ENCODE measurements at places on chromosomes 6 and 20.

DNA sequence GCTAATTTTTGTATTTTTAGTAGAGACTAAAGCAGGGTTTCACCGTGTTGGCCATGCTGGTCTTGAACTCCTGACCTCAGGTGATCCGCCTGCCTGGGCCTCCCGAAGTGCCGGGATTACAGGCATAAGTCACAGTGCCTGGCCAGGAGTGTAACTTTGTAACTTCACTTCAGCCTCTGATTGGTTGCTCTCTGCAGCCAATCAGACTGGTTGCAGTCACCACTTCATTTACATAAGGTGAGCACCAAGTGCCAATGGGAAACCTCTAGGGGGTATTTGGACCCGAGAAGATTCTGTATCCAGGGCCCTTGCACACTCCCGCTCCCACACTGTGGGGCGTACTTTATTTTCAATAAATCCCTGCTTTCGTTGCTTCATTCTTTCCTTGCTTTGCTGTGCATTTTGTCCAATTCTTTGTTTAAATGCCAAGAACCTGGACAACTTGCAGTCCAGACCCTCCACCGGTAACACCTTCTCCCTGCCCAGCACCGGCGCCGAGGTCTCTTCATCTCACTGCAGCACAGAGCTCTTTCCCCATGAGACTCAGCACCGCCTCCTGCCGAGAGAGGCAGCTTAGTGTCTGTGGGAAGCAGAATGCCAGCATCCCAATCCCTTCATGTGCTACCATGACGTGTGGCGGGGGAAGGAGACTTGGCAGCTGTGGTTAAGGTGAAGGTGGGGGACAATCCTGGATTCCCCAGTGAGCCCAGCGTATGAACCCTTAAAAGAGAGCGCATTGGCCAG lies 14.0 kb upstream of the MRGBP start:
- DNase-seq, result no peak

- no peak for DNase-seq
Measured at GRCh38 chr6:140576004-140576555, 1201.6 kb upstream of the CITED2 start.

- DNase-seq, result no peak
Measured at GRCh38 chr6:35603326-35604202, 85.2 kb downstream of the FKBP5 start.

GRCh38 chr6:43454290-43454695 lies 1.1 kb downstream of the DLK2 start:
- no peak for DNase-seq

DNA sequence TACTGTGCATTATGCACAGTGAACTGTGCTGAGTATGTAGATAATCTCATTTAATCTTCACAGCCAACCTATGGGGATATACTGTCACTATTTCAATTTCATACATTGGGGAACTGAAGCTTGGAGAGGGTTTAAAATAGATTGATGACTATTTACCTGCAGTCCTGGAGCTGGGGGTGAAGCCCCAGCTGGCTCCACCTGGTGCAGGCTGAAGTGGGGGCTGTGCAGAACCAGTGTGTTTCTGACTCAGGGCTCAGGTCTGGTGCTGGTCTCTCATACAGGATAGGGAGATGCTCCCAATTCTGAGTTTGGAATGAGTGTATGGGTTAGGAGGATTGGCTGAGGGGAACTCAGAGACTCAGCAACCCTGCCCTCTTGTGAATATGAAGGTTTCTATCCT lies 176.1 kb upstream of the CEP162 start:
- no peak for DNase-seq

- no peak for DNase-seq
Measured at GRCh38 chr6:56766806-56767178, 124.1 kb upstream of the DST start.

DNA sequence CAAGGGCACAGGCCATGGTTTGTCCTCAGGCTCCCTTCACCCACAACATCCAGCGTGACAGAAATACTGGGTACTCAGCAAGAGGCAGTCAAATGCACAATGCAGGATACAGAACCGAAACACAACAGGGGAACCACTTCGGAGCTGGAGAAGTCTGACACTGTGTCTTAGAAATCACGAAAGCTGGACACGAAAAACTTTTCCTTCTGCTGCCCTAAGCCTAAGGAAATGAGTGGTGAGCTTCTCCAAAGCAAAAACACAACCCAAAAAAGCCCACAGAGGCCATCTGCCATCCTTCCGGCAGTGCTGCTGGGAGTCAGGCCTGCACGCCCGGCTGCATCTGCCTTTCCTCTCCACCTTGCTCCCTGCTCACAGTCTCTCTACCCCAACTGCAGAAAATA lies 106.3 kb downstream of the SLC23A2 start:
- peak; percentile 15 for DNase-seq

GRCh38 chr6:150418827-150419594 lies 50.2 kb downstream of the IYD start:
- DNase-seq, result peak; percentile 57

GRCh38 chr20:16014436-16014835 lies 558.8 kb downstream of the KIF16B start:
- DNase-seq, result no peak

GRCh38 chr6:73525546-73526330 lies 4.9 kb upstream of the EEF1A1 start:
- DNase-seq, result no peak

- no peak for DNase-seq
Measured at GRCh38 chr6:162543221-162543620, 184.3 kb downstream of the PRKN start.

GRCh38 chr6:142412658-142413057 lies 110.9 kb downstream of the ADGRG6 start:
- no peak for DNase-seq

DNA sequence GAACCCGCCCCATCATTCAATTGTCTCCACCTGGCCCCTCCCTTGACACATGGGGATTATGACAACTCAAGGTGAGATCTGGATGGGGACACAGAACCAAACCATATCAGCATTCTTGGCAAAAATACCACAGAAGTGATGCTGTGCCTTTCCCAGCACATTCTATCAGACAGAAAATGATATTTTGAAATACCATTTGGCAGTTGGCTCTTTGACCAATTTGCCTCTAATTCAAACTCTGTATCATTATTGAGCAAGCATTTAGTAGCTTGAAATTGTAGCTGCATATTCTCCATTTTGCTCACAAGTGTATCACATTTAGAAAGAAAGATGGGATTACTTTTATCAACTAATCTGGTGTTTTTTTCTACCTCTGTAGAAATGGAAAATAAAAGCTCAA lies 64.0 kb downstream of the PLCB1 start:
- DNase-seq, result no peak

DNA sequence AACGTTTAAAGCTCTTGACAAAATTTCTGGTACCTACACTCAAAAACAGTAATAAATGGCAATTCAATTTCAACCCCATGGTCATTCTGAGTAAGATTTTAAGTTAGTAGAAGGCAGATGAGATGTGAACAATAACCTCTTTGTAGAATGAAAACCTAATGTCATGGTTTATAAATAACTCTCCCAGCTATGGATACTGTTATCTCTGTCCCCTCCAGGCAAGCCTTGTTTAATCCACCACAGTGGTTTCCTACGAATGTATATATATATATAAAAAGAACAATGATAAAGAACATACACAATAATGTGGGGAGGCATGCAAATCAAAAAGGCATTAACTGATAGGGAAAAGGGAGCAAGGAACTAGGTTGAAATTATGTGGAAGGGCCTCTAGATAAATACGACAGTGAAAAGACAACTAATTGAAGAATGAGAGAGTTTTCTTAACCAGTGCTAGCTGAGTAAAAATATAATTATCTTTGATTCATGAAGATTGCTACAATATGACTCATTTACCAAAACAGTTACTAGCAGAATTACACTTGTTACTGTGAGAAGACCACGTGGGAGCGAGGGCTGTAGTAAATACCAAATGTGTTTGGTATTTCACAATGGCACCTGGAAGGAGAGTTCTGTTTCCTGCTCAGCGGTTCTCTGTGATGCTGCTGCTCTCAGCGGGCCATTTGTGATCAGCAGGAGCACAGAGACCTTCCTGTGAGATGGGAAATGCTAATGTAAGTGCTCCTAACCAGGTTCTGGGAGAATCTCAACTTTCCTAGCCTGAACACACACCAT lies 173.7 kb downstream of the MBOAT1 start:
- DNase-seq, result no peak

Measured in suppressor macrophage treated with lipopolysaccharide for 4 hours (primary cell).